NCI-H1105 (cell line): ENCODE measurements at places on chromosomes 3 and 15.

- DNase-seq, result peak; percentile 21
Measured at GRCh38 chr3:112633757-112634156, 7.2 kb downstream of the CCDC80 start.

GRCh38 chr3:23619705-23620637 is 185.8 kb upstream of the UBE2E1 start:
- DNase-seq, result no peak

GRCh38 chr15:99165956-99166689 is 61.2 kb downstream of the SYNM start:
- DNase-seq, result no peak

- DNase-seq, result no peak
Measured at GRCh38 chr3:51637941-51638471, 33.0 kb upstream of the TEX264 start.

DNA sequence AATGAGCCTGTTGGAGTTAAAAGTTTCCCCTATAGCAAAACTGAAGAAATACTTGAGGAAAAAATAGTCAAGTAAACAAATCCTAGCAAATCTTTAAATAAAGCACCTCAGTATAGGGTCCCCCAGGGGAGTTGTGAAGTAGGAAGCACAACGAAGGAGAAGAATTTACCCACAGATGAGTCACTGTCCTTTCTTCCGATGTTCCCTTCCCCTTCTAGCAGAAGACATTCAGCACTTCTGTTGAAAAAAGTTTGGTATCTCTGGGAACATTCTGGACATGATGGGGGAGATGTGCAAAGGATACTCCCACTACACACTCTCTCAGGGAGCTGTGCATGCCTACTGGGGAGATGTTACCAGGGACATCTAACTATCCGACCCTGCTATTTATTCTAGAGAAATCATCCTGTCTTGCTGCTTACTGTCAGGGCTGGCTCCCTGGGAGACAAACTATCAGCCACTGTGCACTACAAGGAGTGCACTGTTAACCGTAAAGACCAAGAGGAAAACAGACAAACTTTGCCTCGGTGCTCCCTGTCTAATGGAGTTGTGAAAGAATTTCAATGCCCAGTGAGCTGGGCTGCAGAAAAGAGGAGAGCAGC is 93.8 kb downstream of the RFTN1 start:
- no peak for DNase-seq

- no peak for DNase-seq
Measured at GRCh38 chr3:170598091-170598502, 12.2 kb upstream of the SLC7A14 start.

DNA sequence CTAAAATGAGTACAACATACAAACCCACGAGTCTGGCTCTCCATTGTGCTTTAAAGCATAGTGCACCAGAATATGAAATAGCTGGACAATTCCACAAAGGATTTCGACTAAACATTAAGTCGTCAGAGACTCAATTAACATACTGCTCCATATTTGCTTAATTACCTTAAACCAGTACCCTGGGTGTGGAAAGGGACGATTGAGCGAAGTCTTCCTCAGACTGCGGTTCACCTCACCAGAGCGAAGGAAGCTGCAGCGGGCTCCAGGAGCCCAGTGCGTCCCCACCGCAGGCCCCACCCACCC is 218 bp upstream of the TRPC1 start:
- DNase-seq, result no peak

GRCh38 chr3:65979162-65979561 is 59.6 kb downstream of the MAGI1 start:
- no peak for DNase-seq

DNA sequence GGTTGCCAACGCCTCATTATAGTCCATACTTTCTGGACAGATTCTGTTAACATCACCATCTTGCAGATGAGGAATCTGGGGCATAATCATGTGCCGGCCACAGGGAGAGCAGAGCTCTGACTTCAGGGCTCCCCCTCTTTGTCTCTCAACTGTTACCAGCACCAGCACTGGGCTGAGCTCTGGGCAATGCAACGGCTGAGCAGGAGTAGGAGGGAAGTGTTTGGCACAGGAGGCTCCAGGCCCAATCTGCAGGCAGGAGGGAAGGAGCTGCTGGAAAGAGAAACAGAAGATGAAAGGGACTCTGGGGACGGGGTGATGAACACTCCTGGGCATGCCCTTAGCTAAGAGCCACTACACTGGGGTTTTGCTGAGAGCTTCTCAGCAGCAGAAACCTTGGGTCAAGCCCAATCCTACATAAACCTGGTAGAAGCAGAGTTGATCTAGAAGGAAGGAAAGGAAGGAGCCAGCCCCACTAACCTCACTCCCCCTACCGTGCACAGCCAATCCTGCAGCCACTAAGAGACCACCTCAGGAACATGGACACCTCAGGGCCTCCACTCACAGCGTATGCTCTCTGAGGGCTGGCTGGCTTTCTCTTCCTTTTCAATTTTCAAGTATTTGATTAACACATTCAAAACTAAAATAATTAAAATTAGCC is 73.1 kb upstream of the SPATA12 start:
- no peak for DNase-seq

DNA sequence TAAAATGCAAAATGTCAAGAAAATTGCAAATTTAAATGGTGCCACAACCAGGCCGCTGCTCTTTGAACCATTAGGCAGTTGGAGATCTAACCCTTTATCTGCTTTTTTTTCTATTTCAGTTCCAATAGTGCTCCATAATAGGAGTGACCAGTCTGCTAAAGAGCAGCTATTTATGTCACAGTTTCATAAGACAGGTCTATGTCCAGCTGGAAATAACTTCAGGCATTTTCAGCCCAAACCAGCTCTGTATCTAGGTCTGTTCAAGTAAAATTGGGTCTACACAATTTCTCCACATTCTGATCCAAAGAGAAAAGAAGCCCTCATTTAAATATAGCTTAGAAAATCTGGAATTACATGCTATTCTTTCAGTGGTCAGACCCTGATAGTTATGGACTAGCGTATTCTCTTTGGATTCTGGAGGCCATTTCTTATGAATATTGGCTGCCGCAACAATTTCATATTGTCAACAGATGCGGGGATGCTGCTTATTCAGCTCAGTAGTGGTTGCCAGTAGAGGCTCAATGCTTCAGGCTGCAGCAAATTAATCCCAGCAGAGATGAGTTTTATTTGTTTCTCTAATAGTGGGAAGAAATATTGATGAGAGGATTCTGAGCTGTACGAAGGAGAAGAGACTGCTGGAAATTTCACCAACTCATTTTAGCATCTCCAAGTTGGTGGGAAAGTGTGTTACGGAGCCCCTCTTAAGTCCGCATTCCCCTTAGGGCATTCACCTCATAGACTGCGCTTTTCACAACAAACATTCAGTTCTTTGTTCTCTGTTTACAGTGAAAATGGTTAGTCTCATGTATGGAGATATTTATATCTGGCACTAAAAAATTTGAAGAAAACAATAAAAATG is 887.0 kb downstream of the ROBO1 start:
- DNase-seq, result no peak

DNA sequence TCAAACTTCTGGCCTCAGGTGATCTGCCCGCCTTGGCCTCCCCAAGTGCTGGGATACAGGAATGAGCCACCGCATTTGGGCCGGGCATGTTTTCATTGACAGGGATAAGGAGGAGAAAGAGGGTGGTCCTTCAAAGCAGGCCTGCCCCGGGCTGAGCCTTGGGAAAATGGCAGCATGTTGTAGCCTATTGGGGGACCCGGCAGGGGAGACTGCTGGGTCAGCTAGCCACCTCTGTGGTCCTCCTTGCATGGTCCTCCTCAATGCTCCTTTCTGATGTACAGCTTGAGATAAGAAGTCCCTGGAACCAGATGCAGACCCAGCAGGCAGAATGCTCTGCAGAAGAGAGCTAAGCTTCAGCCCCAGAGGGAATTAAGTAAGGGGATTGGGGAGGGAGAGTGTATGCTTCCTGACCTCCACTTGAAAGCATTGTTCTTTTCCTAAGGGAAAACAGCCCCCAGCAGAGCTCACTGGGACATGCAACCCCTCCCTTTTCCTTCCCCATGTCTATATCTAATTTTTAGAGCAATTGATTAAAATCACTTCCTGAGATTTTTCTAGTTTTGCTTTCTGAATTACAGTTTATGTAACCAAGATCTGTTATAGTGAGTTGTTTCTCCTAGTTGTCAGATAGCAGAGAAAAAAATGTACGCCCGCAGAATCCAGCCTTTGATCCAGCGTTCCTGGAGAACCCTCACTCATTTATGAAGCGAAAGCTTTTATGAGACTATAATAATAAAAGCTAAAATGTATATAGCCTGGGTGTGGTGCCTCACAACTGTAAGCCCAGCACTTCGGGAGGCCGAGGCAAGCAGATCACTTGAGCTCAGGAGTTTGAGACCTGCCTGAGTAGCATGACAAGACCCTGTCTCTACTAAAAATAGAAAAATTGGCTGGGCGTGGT is 48.7 kb upstream of the VILL start:
- DNase-seq, result no peak

DNA sequence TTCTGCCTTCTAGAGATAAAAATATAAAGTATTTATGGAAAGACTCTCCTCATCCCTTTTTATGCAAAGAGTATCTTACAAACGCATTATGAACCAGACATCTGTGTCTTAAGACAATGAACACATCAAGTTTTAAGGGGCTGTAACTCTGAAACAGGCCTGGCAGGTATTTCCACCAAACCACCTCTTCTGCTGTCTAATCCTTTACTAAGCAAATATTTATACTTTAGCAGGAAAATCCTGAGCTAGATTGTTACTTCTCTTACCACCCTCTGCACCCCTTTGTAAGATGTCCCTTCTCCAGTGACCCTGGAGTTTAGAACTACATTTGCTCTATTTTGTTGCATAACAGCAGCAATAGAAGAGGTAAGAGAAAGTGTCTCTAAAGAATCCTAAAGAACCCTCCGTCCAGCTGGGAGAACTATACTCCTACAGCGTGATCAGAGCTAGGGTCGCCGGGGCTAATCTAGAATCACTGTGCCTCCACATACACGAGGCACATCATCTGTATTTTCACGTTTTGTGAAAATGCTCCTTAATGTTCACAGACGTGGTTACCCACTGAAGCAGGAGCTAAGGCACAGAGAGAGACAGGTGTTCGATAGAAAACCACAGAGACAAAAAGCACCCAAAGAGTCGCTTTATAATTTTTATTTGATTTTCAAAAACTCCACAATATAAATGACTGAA is 129.6 kb downstream of the FOXP1 start:
- DNase-seq, result no peak

GRCh38 chr15:88061452-88061851 is 195.1 kb downstream of the NTRK3 start:
- DNase-seq, result no peak

DNA sequence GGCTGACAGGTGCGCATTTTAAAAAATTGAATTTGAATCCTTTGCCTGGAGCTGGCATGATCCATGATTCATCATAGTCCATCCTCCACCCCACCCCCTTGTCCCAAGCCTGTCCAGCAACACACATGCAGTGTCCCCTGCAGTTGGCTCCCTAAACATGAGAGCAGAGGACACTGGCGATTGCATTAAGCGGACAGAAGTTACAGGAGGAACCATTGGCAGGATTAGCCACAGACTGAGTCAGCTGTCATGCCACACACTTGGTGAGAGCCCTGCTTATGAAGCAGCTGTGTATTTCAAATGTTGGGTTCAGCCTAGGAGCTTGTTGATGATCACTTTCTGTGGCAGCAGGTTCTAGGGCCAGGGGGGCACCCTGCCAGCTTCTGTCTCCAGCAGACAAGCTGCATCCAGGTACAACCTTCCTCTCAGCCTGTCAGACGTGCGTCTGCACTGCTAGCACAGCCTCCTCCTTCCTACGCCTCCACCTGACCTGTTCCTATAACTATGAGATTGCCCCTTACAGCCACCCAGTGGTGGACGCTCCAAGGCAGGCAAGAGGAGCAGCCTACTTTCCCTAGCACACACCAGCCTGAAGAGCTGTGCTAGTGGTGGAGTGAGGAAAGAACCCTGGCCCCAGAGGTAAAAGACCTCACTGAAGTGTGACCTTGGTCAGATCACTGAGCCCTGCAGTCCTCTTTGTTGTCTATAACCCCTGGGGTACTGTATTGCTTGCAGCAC is 121.9 kb downstream of the SLCO3A1 start:
- DNase-seq, result no peak

- no peak for DNase-seq
Measured at GRCh38 chr3:13045904-13046568, 27.2 kb downstream of the IQSEC1 start.

GRCh38 chr3:38587548-38588131 is 61.8 kb downstream of the SCN5A start:
- no peak for DNase-seq

DNA sequence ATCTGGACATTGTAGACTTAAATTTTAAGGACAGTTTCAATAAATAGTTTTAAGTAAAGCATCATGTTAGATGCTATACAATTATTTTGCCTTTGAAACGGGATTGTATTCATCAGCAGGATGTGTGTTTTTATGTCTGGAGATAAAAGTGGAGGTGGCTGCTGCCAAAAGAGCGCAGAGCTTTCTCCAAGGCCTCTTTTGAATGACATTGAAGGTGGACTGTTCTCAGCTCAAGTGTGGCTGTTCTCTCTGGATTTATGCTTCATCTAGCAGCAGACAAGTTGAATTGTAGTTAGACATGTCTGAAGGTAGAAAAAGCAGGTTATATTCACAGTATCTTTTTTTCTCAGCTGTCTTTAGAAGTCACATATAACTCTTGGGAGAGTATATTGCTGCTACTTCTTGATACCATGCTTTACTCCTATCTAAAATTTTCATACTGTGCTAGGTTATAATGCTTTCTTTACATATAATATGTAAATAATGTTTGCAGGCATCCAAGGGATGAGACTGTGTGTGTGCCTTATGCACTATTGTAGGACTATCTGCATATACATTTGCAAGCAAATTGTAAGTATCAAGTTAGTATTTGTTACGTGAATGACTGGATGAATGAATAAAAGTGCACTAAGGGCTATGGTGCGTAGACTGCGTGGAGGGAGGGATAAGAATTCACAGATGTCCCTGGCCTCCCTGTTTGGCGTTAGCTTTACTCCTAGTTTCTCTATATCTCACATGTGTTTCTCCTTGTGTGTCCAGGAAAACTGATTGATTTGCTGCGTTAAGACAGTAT is 340.1 kb downstream of the NAALADL2 start:
- no peak for DNase-seq

- no peak for DNase-seq
Measured at GRCh38 chr3:80055306-80055705, 287.5 kb upstream of the ROBO1 start.

DNA sequence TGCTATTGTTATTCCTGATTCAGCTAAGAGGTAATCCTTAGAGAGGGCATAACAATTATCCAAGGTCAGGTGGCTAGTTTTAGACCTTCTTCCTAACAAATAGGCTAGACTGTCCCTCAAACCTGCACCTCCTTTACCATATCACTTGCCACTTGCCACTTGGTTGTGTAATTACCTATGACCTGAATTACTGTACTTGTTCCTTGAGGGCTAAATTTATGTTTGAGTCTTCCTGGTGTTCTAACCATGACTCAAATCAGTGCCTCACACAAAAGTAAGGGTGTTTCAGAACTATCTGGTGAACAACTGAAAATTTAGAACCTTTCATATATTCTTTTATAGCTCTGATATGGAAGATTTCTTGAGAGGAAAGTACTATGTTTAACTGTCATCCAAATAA is 365.8 kb upstream of the SEMA6D start:
- no peak for DNase-seq

- no peak for DNase-seq
Measured at GRCh38 chr3:8903191-8903590, 60.1 kb downstream of the RAD18 start.
